ENCODE measurements at places on chromosomes 7 and 10. TPM values are rescaled to one million over a fixed set of nuclear protein-coding genes. Genes with fewer than 3 reads are reported as not detected.

DNA sequence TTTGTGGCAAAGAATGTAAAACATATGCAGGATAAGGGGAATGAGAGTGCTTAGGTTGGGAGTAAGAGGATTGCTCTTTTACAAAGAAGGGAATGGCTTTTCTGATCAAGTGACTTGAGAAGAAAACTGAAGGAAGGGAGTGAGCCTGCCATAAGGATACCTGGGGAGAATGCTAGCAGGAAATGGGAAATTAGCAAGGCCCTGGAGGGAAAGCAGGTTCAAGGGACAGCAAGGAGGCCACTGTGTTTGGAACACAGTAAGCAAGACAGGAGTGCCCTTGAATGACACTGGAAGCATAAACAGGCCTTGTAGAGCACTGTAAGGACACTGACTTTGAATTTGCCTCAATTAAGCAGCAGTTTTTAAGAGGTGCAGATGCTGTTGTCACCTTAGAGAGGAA lies 1069.9 kb downstream of the DNAJB9 start:
- DNase-seq = no peak

- no peak for DNase-seq
Measured at GRCh38 chr7:28263622-28264271, 83.2 kb upstream of the JAZF1 start.

DNA sequence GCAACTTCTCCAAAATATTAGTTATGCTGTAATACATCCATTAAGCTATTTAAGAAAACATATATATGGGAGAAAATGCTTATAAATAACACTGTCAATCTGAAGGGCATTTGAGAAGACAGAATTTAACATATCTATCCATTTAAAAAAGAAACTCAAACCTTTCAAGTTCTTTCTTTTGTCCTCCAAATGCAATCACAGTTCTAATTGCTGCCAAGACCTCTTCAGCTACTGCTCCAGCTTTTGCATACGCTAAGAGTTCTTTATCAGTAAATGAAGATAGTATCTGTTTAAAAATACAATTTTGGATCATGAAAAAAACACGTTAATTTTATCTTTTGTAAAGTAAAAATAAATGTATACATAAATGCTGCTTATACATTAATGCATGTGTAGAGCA lies 39.6 kb downstream of the ABCB1 start:
- no peak for DNase-seq

DNA sequence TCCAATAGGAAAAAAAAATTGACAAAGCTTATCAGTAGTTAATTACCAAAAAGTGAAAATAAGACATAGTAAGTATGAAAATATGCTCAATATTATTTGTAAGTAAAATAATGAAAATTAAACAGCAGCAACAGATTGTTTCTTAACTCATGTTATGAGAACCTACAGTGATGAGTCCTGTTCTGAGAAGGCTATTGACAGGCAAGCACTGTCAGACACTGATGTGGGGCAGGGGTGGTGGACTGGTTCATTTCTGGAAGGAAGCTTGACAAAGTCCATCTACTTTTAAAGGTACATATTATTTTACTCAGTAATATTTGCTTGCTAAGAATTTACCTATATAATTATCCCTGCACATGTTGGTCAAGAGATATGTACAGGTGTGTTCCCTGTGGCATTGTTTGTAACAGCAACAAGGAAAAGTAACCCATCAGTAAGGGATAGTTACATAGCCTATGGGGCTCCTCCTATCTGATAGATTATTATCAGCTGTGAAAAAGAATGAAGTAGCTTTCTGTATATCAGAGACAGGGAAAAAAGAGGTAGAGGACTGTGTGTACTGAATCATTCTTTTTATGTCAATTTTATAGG lies 161.6 kb downstream of the RTKN2 start:
- no peak for DNase-seq

STEAP2 gene
- total RNA-seq = 9.4 TPM

Data from upper lobe of left lung (tissue), 6 donors.